GM04504 (cell line): ENCODE measurements at places on chromosomes 7 and 10.

DNA sequence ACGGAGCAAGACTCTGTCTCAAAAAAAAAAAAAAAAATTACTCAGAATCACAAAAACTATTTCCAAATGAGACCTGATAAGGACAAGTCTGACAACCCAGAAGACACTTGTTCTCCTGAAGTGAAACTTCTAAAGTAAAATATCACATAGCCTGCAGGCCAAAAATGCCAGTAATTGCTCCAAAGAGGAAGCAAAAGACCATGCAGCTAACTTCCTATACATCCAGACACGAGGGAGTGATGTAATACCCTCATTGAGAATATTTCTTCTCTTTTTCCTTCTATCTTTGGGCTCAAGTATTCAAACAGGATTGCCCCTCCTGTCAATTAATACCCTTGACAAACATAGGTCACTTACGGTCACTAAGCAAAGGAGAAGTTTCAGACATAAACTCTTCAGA, 31.2 kb downstream of the ARMH3 start:
- DNase-seq, result no peak

GRCh38 chr10:93745408-93746065, 12.2 kb upstream of the LGI1 start:
- DNase-seq, result peak; percentile 15

- no peak for DNase-seq
Measured at GRCh38 chr7:104777301-104777800, 236.7 kb upstream of the KMT2E start.

DNA sequence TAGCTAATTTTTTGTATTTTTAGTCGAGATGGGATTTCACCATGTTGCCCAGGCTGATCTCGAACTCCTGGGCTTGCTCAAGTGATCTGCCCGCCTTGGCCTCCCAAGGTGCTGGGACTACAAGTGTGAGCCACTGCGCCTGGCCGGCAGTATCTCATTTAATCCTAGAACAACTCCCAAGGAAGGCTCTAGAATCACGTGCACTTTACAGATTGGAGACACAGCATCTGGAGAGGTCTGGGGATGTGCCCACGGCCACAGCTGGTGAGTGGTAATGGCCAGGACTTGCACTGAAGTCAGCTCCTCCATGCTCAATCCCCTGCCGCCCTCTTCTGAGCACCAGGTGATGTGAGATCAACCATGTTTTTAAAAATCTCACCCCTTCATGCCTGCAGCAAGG, 43.1 kb downstream of the CARD11 start:
- no peak for DNase-seq

DNA sequence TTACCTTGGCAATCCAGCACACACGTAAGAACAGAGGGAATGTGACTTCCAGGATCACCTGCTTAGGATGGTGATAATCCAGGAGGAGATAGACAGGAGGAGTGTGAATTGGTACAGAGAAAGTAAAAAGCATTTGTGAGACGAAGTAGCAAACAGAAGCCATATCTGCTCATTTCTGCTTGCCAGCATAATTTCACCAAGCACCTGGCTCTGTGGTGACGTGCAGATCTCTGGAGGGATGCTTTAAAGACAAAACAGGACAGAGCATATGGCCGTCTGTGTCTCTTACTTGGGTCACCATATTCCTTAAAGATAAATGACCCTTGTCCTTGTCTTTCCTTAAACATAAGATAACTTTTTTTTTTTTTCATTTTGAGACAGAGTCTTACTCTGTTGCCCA, 90.2 kb upstream of the ARHGAP21 start:
- DNase-seq, result no peak

GRCh38 chr7:23212841-23213240, 31.0 kb downstream of the NUP42 start:
- no peak for DNase-seq
